ENCODE measurements at places on chromosomes 4 and X.

GRCh38 chr4:111466811-111467604 is 678.2 kb upstream of the FAM241A start:
- no peak for DNase-seq

GRCh38 chr4:56739066-56739777 is 58.1 kb upstream of the HOPX start:
- DNase-seq = no peak

DNA sequence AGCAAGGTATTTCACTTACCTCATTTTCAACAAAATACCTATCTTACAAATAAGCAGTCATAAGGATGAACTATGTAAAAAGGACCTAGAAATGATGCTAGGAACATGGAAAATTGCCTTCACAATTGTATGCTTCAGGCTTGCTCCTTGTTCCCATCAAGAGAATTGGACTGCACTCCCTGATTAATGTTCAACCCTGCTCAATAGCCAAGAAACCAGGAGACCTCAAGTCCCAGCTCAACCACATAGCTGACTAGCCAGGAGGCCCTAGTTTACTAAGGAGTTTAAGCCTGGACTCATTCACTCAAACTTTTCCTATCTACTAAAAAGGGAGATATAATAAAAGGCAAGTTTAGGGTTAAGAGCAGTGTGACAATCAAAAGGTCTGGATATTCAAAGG is 146.6 kb upstream of the DGKK start:
- DNase-seq = no peak

DNA sequence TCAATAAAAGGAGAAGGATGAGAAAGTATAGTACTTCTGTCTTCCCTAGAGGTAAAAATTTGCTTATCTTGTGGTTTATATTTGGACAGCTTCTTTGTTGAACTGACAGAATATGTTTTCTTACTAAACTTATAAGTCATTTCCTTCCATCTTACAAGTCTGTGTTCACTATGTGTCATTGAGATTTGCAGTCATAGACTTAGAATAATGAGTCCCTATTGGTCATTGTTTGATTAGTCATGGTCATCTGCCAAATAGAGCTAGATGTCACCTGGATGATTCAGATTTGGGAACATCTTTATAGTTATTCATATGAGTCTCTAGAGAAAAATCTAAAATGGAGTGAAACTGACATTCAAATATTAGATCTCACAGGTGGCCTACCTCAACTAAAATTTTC is 51.5 kb downstream of the SPATA18 start:
- no peak for DNase-seq

DNA sequence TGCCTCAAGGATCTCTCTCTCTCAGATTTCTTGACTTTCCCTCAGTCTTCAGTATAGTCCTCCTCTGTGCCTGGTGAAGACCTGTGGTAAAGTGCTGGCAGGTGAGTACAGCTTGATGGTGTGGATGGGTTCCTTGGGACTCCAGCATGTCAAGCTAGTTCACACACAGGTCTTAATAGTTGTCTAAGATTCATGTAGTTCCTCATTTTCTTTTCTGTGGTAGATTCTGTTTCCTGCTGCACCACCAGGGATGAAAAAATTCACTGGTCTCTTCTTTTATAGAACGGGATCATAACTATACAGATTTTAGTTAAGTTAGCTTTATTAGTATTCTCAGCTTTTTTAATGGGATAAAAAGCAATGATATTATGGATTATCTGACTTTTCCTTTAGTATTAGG is 32.5 kb upstream of the PAQR3 start:
- DNase-seq = no peak

DNA sequence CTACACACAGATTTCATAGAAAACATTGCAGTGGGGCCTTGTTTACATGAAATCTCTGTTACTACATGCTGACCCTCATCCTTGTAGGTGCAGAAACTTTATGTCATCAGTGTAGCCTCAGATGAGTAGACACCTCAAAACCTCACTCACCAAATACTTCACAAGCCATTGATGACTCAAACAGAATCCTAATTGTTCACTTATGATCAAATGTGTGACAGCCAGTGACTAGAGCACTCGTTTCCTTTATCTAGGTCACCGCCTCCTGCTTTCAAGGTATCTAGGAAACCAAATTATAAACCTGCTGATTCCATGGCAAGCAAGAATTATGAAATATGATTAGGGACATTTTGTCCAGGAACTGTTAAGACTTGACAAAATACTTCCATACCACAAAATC is 255.8 kb upstream of the GPRIN3 start:
- no peak for DNase-seq

- DNase-seq = no peak
Observed at GRCh38 chrX:119028733-119029330, 44.0 kb upstream of the CT47C1 start.

DNA sequence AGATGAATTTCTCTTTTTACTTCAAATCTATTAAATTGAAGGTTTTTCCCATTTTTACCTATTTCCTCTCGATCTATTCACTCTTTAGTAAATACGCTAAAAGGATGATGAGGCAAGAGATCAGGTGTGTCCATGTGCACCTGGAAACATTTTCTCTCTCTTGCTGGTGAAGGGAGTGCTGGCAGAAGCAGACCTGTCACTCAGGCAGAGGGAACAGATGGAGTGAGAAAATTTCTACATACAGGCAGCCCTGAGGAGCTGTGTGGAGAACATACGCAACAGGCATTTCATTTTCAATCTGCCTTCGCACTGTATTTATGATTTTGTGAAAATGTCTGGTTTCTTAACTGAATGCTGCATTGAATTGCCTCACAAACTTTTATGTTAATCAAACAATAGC is 249.5 kb downstream of the GPM6A start:
- DNase-seq = no peak

DNA sequence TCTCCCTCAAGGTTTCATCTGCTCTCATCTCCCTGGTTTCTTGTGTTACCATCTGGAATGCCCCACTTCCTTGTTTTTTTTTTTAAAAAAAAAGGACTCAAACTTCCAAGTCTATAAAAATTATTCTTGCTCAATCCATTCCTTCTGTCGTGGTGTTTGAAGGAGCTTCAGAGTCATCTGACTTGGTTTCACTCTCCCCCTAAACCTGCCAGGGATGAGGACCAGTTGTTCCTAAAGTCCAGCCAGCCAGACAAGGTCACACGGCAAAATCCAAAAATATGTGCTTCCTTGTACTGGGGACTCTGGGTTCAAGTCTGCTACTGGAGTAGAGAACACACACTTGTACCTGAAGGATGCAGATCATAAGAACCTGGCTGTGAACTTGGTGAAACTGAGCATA is 84.5 kb upstream of the GPM6B start:
- no peak for DNase-seq

DNA sequence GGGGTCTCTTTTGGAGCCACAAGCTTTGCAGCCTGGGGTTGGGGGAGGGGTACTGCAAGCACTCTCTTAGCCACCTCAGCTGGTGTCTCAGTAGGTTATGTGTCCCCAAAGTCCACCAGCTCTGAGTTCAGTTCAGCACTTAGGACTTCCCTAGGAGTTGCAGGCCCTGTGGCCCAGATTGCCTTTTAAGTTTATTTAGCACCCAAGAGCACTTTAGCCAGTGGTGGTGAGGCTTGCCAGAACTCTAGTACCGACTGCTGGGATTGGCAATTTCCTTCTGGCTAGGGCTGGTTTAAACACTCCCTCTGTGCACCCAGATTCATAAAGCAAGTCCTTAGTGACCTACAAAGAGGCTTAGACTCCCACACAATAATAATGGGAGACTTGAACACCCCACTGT is 489.9 kb upstream of the RPS6KA3 start:
- DNase-seq = no peak

- no peak for DNase-seq
Observed at GRCh38 chrX:96689991-96690390, 5.3 kb downstream of the DIAPH2 start.

DNA sequence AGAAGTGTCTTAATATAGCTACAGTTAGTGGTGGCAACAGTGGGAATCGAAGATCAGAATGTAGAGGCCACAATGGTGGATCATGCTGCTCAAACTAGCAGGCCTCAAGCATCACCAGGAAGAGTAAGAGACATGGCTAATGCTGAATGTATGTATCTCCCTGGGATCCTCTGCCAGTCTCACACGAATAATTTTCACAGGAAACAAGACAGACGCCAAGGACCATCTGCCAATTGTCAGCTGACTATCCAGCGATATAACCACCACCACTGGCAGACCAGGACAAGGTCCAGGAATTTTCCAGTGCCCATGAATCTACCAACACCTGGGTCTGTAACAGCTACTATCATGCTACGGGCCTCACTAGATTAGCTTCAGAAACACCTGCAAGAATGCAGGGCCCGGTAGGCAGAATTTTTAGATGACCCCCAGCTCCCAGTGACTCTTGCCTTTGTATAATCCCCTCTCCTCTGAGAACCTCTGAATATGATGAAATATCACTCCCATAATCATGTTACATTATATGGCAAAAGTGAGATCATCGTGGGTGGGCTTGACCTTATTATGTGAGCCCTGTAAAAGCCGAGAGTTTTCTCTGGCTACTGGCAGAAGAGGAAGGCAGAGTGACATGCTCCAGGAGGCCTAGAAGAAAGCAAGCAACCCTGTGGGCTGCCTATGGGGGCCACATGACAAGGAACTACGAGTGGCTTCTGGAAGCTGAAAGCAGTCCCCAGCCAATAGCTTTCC is 429.8 kb downstream of the BCOR start:
- DNase-seq = no peak

GRCh38 chrX:154731881-154732280 is 19.0 kb downstream of the GAB3 start:
- DNase-seq = no peak

GRCh38 chrX:56800801-56801200 is 71.8 kb downstream of the NBDY start:
- DNase-seq = peak; percentile 30

- DNase-seq = no peak
Observed at GRCh38 chr4:3317011-3317655, 24.3 kb downstream of the RGS12 start.

DNA sequence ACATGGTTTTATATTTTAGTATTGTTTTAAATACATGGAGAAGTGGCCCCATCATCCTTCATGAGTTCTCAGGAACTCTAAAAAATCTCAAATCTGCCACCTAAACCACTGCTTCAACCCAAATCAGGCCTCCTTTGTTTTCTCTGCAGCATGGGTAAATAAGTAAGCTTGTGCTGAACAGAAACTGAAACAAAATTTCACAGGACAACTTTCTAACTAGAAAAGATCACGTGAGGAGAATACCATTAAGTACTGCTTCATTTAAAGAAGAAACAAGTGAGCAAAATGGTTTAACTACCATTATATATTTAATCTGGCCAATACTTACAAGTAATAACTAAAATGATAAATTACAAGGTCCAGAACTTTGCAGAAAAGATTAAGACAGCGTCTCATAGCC is 2.5 kb downstream of the ARAP2 start:
- DNase-seq = no peak

- DNase-seq = no peak
Observed at GRCh38 chr4:48228949-48229348, 40.7 kb downstream of the TEC start.

- no peak for DNase-seq
Observed at GRCh38 chr4:6776920-6777635, 5.4 kb upstream of the KIAA0232 start.

DNA sequence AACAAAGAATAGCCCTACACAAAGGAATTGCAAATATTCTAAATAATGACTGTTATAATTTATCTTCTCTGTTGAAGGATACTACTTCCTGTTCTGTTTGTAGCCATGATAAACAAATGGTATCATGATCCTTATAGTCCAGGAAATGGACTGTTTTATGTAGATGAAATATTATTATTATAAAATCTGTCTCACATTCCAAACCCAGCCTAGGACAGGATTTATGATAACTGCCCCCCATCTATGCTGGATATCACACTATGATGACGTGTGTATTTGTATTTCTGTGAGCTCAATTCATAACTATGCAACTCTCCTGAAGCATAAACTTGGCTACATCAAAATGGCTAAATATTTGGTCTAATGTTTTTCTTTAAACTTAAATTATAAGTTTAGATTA is 21.3 kb downstream of the DMD start:
- DNase-seq = no peak

DNA sequence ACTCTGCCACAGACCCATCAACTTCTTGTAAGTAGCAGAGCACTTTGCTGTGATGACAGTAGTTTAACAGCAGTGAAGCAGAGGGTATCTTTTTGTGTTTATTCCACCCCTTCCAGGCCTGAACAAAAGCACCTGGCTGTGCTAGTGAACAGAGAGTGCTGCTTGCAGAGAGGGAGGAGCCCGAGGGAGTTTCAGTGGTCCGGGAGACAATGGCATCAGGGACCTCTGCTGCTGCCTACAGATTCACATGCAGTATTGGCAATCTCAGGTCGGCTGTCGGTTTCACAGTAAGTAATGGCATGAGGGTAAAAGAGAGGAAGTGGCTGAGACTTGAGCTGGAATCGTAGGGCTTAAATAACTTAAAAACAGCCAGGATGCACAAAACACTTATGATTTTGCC is 755.8 kb downstream of the RPA4 start:
- no peak for DNase-seq

- DNase-seq = no peak
Observed at GRCh38 chrX:110346681-110347080, 12.0 kb upstream of the RTL9 start.

GRCh38 chr4:25923745-25924144 is 9.7 kb downstream of the SMIM20 start:
- no peak for DNase-seq

DNA sequence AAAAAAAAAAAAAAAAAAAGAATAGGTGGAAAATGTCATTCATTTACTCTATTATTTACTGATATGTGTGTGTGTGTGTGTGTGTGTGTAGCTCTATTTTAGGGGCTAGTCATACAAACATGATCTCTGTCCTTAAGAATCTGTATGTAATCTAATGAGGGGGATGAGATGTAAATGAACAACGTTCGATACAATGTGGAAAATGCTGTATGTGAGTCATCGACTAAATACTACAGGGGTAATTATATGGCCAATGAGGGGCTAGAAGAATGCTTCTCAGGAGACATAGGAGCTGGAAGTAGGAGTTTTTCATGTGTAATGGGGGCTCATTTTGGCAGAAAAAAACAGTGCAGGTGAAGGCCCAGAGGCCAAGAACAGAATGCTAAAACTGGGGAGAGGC is 41.9 kb downstream of the LEF1 start:
- no peak for DNase-seq

DNA sequence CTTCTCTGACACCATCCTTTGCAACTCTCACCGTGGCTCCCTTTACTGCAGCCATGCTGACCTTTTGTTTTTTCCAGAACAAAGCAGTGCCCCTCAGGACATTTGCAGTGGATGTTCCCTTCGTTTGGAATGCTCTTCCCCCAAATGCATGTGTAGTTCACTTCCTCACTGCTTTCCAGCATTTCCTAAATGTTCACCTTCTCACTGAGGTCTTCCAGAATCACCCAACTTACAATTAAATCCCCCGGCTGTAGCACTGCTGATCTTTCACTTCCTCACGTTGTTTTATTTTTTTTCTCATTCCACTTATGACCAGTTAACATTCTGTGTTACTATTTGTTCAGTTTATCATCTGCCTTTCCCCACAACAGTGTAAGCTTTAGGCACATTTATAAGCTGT is 73.1 kb downstream of the GASK1B start:
- DNase-seq = no peak

GRCh38 chr4:187469627-187470026 is 525.9 kb upstream of the ZFP42 start:
- DNase-seq = no peak

GRCh38 chrX:107716816-107717700 is 58.5 kb downstream of the TSC22D3 start:
- DNase-seq = peak; percentile 82

Data from activated CD4-positive, alpha-beta T cell treated with anti-CD3 and anti-CD28 coated beads for 1 hour (primary cell).